GM12878 (cell line): ENCODE measurements at places on chromosomes 7 and 10. TPM values are rescaled to one million over a fixed set of nuclear protein-coding genes. Genes with fewer than 3 reads are reported as not detected.

DNA sequence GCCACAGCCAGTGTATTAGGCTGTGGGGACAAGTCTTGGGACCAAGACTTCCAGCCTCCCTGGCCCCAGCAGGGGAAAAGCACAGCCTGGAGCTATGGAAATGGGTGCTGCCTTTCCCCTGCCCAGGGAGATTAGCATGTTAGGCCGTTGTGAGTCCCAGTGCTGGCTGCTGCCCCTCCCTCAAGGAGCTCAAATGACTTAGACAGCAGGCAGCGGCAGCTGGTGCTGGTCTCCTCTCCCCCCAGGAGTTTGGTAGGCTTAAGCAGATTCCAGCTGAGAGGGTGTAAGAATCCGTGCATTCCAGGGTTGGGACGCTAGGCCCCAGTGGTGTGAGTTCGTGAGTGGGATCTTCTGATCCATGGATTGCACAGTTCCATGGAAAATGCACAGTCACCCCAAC is 301.5 kb upstream of the PHF14 start:
- H3K36me3 ChIP-seq = no peaks in the 10 kb centered on the region
- H3K4me1 ChIP-seq = no peaks in the 10 kb centered on the region
- H3K27me3 ChIP-seq = no peaks in the 10 kb centered on the region
- no peak overlapping the region for H3K27ac ChIP-seq

DNA sequence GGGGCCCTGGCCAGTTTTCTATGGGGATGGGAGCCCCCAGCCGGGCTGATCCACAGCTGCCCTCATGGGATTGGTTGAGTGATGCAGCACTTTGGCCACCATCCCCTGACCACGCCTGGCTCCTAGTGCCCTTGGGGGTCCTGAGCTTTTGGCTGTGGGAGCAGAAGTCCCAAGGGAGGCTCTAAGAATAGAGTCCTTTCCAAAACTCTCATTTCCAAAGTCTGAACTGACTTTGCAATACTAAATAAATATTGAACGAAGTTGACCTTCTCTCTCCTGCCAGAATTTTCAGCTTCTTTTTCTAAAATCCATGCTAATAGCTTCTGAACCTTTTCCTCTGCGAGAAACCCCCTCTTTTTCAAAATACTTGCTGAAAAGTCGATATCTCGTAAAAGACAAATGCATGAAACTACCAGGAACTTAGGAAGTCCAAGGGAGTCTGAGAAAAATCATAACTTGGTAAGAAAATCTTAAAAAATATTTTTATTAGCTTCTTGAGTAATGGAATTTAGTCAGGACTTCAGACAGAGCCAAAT is 62.7 kb upstream of the IGFBP3 start:
- no peaks in the 10 kb centered on the region for H3K4me1 ChIP-seq
- no peak overlapping the region for H3K27ac ChIP-seq
- H3K4me3 ChIP-seq = no peak overlapping the region
- no peaks in the 10 kb centered on the region for H3K36me3 ChIP-seq
- no peak for DNase-seq

GRCh38 chr7:11533229-11533820 is 298.7 kb downstream of the THSD7A start:
- no peak for DNase-seq
- H3K27me3 ChIP-seq = no peaks in the 10 kb centered on the region
- no peaks in the 10 kb centered on the region for H3K4me1 ChIP-seq
- no peak overlapping the region for H3K27ac ChIP-seq

- H3K36me3 ChIP-seq = no peaks in the 10 kb centered on the region
- DNase-seq = no peak
- no peak overlapping the region for H3K27ac ChIP-seq
- H3K27me3 ChIP-seq = no peaks in the 10 kb centered on the region; the same call in 1 of the 2 replicates
- H3K4me1 ChIP-seq = no peaks in the 10 kb centered on the region; the same call in 1 of the 2 replicates
- no peak overlapping the region for H3K4me3 ChIP-seq
Observed at GRCh38 chr7:131616487-131617200, 60.2 kb upstream of the PODXL start.

PNLIP gene
- 1.1 and 2.4 TPM in 2 replicates for total RNA-seq

SUMF2 gene
- total RNA-seq = 102 and 103 TPM in 2 replicates
